Urothelium cell line (cell line): ENCODE measurements at places on chromosomes 2 and 18.

GRCh38 chr18:24075767-24076597 lies 61.4 kb downstream of the TTC39C start:
- peak; percentile 75 for DNase-seq

DNA sequence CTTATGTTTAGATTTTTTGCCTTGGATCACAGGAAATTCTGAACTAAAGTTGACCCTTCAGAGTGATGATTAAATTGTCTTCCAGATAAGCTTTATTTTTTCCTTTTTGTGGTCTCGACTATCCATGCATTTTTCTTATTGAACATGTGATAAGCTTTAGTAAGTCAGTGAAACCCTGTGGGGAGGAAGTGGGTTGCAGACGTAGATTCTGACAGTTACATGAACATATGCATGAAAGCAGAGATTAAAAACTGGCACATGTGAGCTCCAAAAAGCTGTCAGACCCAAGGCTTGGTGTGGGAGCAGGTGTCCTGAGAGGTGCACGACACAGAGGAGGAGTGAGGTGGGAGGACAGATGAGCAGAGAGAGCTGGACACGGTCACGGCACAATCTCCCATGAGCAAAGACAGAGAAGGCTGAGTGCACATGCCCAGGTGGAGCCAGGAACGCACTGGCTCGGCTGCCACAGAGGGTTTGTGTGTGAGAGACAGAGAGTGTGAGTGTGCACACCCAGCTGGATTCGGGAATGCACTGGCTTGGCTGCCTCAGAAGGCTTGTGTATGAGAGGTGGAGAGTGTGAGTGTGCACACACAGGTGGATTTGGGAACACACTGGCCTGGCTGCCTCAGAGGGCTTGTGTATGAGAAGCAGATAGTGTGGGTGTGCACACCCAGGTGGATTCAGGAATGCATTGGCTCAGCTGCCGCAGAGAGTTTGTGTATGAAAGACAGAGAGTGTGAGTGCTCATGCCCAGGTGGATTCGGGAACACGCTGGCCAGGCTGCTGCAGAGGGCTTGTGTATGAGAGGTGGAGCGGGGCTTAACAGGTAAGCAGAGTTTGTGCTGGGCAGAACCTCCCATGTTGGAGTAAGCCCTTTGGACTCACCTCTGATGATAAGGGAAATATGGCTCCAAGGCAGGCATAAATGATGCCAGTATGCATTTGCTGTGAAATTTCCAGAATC lies 849.1 kb upstream of the SALL3 start:
- no peak for DNase-seq

GRCh38 chr2:216807857-216808272 lies 52.0 kb downstream of the TNP1 start:
- DNase-seq = no peak

GRCh38 chr18:61817086-61817485 lies 75.7 kb downstream of the RNF152 start:
- no peak for DNase-seq

DNA sequence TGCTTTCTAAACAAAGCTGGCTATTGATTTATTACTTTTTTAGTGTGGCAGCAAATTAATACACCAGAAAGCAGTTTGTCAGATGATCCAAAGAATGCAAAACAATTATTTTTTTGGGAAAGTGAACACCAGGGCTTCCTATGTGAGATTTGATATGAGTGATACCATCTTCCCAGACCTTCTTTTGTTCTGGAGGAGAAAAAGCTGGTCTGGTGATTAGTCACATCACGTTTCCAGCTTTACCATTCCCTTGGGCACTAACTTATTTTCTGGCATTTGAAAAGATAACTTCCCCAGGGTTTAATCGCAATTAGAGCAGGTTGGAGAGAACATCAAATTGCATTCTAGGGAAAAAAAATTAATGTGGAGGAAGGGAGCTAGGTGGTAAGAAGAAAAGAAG lies 182.9 kb upstream of the TANK start:
- DNase-seq = no peak

GRCh38 chr18:45541421-45541820 lies 73.9 kb upstream of the SLC14A2 start:
- no peak for DNase-seq

DNA sequence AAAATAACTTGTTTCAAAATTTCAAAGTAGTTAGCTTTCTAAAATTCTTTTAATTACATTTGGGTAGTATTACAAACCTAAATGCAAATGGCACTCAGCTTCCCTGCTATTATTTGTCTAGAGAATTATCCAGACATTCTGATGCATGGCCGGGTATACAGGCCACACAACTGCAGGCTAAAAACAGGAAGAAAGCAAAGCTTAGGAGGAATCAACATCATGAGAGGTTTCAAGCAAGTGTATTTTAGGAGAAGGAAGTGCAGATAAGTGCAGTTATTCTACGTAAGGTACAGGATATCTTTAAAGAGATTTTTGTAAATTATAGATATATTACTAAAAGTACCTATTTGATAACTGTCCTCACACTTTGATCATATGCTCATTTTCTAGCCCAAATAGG lies 46.8 kb upstream of the RNU4ATAC start:
- no peak for DNase-seq

DNA sequence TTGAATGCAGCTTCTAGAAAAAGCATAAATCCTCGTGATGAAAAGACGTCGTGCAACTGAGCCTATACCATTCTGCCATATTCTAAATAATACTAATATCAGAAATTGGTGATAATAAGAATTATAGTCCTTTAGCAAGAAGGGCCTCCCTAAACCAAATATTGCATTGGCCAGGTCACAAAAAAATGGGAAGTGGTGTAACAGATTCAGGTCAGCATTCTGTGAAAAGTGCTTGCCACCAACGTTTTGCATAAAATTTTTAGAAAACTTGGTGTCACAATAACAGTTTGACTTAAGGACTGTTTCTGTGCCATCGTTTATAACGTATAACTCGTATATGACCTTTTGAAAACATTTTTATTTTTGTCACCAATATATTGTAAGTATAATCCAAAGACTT lies 603.6 kb downstream of the CPS1 start:
- DNase-seq = no peak

DNA sequence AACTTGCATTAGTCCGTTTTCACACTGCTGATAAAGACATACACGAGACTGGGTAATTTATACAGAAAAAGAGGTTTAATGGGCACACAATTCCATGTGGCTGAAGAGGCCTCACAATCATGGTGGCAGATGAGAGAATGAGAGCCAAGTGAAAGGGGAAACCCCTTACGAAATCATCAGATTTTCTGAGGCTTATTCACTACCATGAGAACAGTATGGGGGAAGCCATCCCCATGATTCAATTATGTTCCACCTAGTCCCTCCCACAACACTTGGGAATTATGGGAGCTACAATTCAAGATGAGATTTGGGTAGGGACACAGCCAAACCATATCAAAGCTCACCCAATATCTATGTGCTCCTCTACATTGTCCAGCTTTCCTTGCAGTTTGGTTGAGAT lies 16.0 kb upstream of the SERPINE2 start:
- DNase-seq = no peak

GRCh38 chr2:186693446-186693832 lies 421 bp upstream of the FAM171B start:
- DNase-seq = no peak

- DNase-seq = peak; percentile 48
Measured at GRCh38 chr2:125516496-125517109, 1139.4 kb upstream of the GYPC start.

GRCh38 chr2:119109866-119110265 lies 48.7 kb downstream of the C1QL2 start:
- no peak for DNase-seq
